ENCODE measurements at places on chromosomes 2 and 18. TPM values are rescaled to one million over a fixed set of nuclear protein-coding genes. Genes with fewer than 3 reads are reported as not detected.

Gene TFCP2L1
- 31.8 TPM for total RNA-seq

GRCh38 chr2:100321179-100321865 lies 979 bp downstream of the LONRF2 start:
- no peak for DNase-seq

- peak; percentile 67 for DNase-seq
Observed at GRCh38 chr2:70553584-70554337, at the start of gene TGFA. Gene TGFA, minus strand, starts transcription at chr2:70553826. Its CDS starts 59 bp downstream, at chr2:70553767.

Gene ANKRD53
- not detected for total RNA-seq

Gene ZNF396
- total RNA-seq = 1.1 TPM

- DNase-seq = no peak
Observed at GRCh38 chr2:171404719-171405118, 29.1 kb downstream of the METTL8 start.

All from lower leg skin (tissue), 4 donors.